Aorta (tissue), 5 donors: ENCODE measurements at places on chromosomes 12 and 14.

GRCh38 chr12:3727354-3727753, 25.6 kb downstream of the CRACR2A start:
- H3K36me3 ChIP-seq: no peaks in the 10 kb centered on the region
- H3K27me3 ChIP-seq: no peaks in the 10 kb centered on the region
- DNase-seq: no peak
- H3K4me1 ChIP-seq: no peaks in the 10 kb centered on the region
- H3K27ac ChIP-seq: no peak overlapping the region
- H3K4me3 ChIP-seq: no peak overlapping the region

DNA sequence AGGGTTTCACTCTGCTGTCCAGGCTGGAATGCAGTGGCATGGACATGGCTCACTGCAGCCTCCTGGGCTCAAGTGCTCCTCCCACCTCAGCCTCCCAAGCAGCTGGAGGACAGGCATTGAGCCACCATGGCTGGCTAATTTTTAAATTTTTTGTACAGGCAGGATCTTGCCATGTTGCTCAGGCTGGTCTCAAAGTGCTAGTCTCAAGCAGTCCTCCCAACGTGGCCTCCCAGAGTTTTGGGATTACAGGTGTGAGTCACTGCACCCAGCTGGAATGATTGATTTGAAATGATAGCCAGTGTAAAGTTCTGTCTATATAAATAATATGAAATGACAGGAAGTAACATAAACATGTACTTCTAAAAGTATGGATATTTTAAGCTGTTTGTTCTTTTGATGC, 172.7 kb downstream of the FUT8 start:
- H3K36me3 ChIP-seq: no peaks in the 10 kb centered on the region
- DNase-seq: no peak
- H3K27ac ChIP-seq: no peak overlapping the region
- H3K27me3 ChIP-seq: no peaks in the 10 kb centered on the region
- H3K4me1 ChIP-seq: no peaks in the 10 kb centered on the region

GRCh38 chr12:57726151-57726883, 12.2 kb downstream of the AGAP2 start:
- peak; percentile 91 for DNase-seq
- H3K27me3 ChIP-seq: no peaks in the 10 kb centered on the region
- no peak overlapping the region for H3K27ac ChIP-seq

- no peaks in the 10 kb centered on the region for H3K4me1 ChIP-seq
- no peak for DNase-seq
- no peak overlapping the region for H3K4me3 ChIP-seq
- H3K27ac ChIP-seq: peak overlapping the region; percentile 51
These were observed 185.1 kb upstream of the CDKN3 start for GRCh38 chr14:54211551-54212308.

- H3K36me3 ChIP-seq: no peaks in the 10 kb centered on the region
- H3K4me3 ChIP-seq: peak within 1 kb of the TSS; percentile 82
- DNase-seq: peak; percentile 89
- peak within 1 kb of the TSS; percentile 94 for H3K27ac ChIP-seq
- H3K4me1 ChIP-seq: no peaks in the 10 kb centered on the region
- no peaks in the 10 kb centered on the region for H3K27me3 ChIP-seq
These were observed at the start of gene MAP3K12 for GRCh38 chr12:53499266-53500141. Gene MAP3K12, minus strand, starts transcription at chr12:53499458. Its CDS starts 12,067 bp downstream, at chr12:53487391.

DNA sequence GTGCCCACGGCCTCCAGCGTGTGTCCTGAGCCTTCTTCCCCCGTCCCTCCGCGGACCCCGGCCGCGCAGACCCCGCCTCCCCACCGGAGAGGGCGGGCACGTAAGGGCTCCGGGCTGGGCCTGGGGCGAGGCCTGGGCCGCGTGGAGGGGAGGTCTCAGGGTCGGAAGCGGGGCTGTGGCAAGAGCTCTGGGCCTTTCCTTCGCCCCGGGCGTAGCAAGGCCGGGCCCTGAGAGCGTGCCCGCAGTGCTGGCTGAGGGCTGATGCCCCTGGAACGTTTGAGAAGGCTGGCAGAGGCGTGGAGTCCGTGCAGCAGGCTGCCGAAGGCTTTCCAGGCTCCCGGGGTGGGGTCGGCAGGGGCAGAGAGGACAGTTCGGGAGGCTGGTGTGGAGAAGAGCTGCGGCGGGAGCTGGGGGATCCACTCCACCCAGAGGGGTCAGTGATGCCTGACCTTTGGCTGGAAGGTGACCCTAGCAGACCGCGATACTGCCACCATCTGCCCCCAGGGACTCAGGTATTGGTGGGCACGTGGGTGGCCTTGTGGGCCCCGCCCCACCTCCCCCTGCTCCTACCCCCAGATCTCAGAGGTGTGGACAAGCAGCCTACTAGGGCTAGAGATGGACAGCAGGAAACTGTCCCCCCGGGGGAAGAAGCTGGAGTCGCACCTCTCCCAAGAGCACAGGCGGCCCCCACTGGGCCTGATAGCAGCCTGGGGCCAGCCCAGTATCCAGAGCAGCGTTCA, 558 bp downstream of the TEX22 start:
- H3K4me1 ChIP-seq: no peaks in the 10 kb centered on the region
- no peaks in the 10 kb centered on the region for H3K27me3 ChIP-seq
- H3K27ac ChIP-seq: no peak overlapping the region
- H3K4me3 ChIP-seq: peak overlapping the region; percentile 72
- no peaks in the 10 kb centered on the region for H3K36me3 ChIP-seq
